ENCODE measurements at places on chromosomes 11 and 22.
A peak's percentile ranks its signal among the peaks of the same experiment; 100 is the strongest.

- DNase-seq: no peak
Observed at GRCh38 chr11:120169981-120170698, 32.2 kb upstream of the TRIM29 start.

DNA sequence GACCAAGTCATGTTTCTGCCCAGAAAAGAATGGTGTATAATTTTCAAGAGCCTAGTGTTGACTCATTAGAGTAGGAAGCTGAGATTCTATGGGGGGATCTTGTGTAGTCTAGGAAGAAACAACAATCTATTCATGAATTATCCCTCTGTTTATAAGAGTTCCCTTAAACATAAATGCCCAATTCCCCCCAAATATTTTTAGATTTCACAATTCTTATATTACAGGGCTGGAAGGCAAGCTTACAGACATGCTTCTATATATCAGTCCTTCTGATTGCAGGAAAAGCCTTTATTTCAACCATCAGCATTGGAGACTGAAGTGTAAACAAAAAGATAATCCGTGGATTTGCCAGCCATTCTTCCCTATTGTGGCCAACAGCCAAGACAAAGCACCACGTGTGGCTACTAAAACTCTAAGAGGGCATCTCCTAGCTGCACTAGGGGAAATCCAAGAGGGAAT, 71.4 kb downstream of the NAT10 start:
- no peak for DNase-seq

GRCh38 chr22:37324340-37325038, 42.2 kb downstream of the CYTH4 start:
- DNase-seq: peak; percentile 27

GRCh38 chr11:45560155-45560912, 105.1 kb downstream of the CHST1 start:
- DNase-seq: no peak

DNA sequence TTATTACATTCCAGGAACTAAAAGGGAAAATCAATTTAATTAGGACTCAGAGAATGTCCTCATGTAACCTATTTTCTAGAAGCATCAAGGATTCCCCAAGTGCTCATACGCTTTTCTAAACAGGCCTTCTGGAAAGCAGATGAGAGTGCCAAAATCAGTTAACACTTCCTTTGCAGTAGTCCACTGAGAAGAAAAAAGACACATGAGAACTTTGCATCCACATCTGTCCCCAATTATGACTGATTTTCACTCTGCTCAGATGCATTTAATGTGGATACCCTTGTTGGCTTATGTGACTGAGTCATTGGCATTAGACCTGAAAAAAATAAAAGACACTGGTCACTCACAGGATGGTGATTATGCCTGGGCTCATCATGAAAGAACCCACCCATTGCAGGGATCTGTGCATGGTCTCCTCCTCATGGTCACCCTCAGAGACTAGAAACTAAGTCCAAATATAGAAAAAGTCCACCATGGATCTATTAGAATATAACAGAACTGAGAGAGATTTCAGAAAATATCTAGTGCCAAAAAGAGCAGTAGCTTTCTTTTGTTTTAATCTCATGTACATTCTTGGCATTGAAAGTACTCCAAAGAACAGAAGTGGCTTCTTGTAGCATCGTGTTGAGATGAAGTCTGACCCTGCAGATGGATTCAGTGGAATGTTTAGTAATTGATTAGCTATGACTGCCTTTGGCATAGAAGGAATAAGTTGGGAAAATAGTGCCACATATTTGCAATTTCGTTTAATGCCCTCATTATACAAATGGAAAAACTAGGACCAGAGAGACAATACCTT, 48.8 kb upstream of the FIBIN start:
- no peak for DNase-seq

- DNase-seq: no peak
Observed at GRCh38 chr22:20421507-20421874, 16.1 kb downstream of the SCARF2 start.

- no peak for DNase-seq
Observed at GRCh38 chr11:78809931-78810541, 235.4 kb upstream of the NARS2 start.

GRCh38 chr11:119593346-119593745, 135.7 kb downstream of the NECTIN1 start:
- no peak for DNase-seq

DNA sequence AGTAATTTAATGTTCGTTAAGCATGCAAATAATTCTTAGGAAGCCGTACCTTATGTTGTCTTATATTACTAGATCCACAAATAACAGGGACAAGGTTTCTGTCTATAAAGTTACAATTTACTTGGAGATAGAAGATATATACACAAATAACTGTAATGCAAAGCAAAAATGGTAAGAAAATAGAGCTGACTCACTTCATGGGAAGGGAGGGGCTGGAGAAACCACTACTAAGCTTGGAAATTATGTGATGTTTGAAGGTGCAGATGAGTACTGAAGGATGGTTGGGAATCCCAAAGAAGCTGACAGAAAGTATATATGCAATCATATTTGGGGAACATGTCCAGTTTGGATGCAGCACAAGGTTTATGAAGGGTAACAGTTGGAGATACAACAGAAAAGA, 4.0 kb downstream of the NPAT start:
- no peak for DNase-seq

DNA sequence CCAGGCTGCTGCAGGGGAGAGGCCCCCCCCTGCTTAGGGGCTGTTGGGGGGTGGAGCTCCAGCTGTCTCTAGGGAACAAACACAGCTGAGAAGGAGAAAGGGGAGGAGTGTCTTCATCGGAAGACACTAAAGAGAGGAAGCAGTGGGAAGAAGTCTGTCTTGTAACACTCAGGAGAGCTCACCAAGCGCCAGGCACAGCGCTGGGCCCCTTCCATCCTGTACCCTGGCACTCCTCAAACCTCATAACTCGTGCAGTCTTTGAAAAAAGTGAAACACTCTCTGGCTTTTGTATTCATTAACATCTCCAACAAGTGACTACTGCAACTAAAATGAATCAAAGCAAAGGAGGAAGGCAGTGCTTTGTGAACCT, 67.4 kb upstream of the PRDM11 start:
- DNase-seq: no peak

DNA sequence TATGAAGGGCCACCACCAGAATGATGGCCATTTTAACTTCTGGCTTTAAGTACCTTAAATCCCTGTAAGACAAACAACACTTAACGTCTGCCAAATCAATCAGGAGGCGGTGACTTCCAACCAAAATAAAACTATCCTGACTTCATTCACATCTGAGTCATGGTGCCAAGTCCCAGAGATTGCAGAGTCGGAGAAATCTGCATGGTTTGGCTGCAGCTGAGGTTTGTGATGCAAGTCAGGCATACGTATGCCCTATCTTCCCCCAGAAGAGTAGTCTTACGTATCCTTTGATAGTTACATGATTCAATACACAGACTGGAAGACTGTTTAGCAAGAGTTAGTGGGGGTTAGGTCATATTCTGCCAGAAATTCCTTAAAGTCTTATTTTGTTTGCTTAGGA, 1.7 kb upstream of the GAB2 start:
- no peak for DNase-seq

- peak; percentile 11 for DNase-seq
Observed at GRCh38 chr11:70671611-70672010, 273.3 kb downstream of the CTTN start.

DNA sequence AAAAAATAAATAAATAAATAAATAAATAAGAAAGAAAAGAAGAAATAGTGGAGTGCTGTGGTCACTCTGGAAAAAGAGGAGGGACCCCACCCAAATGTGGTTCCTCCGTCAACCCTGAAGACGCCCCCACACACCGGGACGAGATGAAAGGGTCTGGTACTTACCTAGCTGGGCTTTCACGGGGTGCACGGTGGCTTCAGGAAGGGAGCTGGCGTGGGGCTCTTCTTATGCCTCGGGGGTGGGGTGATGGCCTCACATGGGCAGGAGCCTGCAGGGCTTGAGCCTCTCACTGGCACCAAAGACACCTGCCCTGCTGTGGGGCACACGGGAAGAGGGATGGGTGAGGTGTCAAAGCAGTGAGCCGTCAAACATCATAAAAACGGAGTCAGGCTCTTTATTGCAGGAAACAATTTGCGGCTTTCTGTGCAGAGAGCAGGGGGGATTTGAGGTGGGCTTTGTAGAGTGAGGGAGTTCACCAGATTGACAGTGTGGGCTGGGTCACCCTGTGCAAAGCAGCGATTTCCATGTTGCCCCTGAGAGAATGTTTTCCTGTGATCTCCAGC, 28.0 kb upstream of the KRTAP5-6 start:
- DNase-seq: no peak

GRCh38 chr11:637333-637592, 194 bp downstream of the DRD4 start:
- no peak for DNase-seq

DNA sequence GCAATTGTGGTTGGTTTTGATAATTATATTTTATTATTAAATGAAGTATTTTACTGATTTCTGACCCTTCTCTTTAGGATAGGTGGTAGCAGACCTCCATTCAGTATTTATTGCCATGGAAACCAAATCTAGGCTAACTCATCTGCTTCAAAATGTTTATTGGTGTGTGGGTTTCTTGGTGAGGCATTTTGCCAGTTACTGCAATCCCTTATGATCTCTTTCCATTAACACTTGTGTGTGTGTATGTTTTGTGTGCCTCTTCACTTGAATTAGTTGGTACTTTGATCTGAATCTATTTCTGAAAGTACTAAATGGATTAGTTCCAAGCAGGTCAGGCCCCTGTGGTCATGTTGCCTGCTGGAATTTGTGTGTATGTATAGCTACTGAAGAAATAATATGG, 184.4 kb upstream of the C11orf87 start:
- no peak for DNase-seq

GRCh38 chr22:20844055-20845037, 14.3 kb downstream of the PI4KA start:
- DNase-seq: no peak

DNA sequence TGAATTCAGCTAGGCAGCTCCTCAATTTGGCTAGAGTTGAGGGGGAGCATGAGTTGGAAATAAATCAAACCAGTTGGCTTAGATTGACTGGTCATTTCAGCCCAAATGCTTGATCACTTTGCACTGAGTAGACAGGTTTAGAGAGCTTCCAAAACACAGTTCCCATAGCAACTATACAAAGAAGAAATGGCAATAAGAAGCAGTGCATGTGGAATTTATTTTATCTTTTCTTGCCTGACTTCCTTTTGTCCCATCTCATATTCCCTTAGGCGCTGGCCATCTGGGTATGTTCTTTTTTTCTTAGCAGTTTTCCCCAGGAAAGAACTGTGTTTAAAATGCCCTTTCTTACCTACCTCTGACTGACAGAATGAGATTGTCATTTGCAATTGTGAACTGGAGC, 38.7 kb upstream of the C11orf87 start:
- no peak for DNase-seq

DNA sequence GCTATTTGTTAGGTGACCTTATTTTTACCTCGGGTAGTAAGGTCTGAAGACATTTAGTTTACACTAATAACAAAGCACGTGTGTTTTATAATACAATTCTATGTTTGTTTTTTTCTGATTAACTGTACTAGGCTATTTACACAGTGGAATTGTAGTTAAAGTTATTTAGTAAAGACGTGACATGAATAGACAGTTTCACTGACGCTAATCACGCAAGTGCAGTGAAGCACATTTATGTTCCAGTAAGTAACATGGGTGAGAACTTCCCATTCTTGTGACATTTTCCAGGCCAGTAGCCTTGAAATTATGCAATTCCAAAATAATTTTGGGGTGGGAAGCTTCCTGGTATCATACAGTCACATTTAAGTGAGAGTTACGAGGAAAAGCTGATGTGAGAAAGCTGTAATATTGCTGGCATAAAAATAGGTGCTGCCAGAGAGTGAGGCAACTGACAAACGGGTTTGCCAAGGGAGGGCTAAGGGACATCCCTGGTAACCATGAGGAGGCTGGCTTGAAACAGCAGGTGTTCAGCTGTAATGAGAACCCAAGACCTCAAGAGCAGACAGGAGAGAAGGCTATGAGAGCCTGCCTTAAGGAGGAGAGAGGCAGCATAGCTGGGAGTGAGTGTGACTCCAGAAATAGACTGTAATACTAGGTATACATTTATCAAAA, 378.8 kb downstream of the DCDC1 start:
- no peak for DNase-seq

GRCh38 chr11:73312036-73312435, 4.0 kb downstream of the ARHGEF17 start:
- no peak for DNase-seq

- DNase-seq: peak; percentile 31
Observed at GRCh38 chr11:70528794-70529580, 130.7 kb downstream of the CTTN start.

GRCh38 chr11:86119077-86119476, 50.2 kb upstream of the PICALM start:
- no peak for DNase-seq

- no peak for DNase-seq
Observed at GRCh38 chr22:20015187-20015625, 1.4 kb downstream of the ARVCF start.

DNA sequence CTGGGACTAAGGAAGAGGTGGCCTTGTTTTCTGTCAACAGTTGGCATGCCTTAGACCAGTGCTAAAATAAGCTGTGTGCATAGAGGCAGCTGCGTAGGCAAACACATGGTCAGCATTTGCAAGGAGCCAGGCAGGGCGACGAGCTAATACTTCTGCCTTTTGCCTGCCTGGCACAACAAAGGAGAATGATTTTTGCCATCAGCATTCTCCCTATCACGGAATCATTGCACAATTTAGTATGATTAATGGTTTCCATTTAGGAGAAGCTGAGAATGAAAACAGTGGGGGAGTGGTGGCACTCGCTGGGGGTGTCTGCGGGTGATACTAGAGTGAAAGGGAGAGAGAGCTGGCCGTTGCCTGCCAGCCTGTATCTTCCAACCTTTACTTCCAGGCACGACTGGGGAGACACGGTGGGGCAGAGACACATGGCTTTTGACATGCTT, 336.0 kb downstream of the CADM1 start:
- no peak for DNase-seq

DNA sequence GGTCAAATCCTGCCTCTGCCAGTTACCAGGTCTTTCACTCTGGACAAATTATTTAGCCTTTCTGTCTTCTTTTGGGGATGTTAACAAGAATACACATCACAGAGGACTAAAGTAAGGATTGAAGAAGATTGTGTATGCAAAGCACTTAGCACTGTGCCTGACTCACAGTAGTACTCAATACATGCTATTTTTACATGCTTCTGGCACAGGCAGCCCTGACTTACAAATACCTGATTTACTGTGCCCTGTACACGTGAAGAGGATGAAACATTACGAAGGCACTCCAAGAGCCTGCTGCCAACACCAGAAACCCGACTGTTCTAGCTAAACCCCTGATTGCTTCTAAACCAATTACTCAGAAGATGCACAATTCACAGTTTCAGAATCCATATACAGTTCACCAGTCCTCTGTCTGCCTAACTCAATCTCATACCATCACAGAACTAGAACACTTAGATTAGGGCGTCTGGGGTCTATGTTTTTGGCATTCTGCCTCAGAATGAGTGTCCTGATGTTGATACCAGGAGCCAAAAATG, 300.9 kb upstream of the DDI1 start:
- DNase-seq: no peak

DNA sequence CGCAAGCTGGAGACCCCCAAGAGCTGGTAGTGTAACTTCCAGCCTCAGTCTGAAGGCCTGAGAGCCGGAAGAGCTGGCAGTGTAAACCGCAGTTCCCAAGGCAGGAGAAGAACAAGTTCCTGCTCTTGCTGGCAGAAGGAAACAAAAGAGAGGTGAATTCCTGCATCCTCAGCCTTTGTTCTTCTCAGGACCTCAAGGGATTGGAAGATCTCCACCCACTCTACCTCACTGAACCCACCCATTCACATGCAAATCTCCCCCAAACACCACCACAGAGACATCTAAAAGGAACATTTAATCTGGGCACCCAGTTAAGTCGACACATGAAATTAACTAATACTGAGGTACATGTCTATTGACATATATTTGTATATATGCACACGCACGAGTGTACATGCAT, 1310.3 kb downstream of the TBC1D22A start:
- no peak for DNase-seq

Measured in Right ventricle myocardium inferior (tissue), 1 donor.